Immature natural killer cell (primary cell): ENCODE measurements at places on chromosomes 1 and 21.

DNA sequence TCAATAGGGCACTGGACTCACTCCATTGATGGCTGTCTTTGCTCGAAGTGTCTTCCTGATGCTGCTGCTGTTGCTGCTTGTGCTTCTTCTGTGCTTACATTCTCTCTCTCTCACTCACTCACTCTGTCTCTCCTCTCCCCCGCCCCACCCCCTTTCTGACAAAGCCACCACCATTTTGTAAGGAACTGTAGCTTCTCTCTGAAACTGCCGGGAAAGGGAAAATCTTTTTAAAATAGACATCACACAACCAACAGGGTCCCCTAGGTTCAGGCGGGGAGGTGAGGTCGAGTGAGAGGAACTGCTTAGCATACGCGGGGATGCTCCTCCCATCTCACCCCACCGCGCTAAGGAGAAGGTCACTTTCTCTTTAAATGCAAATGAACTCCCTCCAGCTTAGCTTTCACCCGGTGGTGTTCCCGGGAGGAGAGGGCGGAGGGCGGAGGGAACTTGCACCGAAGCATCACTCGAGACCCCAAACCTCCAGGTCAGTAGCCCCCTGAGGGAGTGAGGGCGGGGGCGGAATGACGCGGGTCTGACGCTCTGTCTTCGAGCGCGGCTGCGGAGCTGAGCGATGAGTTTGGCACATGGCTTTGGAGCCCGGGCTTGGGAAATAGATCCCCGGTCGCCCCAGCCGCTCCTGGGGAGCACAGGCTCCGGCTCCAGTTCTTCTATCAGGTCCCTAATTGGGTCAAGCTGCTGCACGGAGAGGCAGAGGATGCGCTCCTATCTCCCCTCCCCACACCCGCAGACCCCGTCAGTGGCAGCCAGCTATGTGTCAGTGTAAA lies at the start of gene CCDC28B:
Gene CCDC28B, plus strand, starts transcription at position 370 of the 785 bp plus-strand sequence. CDS start 1,341 bp downstream, outside the sequence.
- peak within 1 kb of the TSS; percentile 99 for H3K27ac ChIP-seq
- peaks cover 2% of the 10 kb centered on the region for H3K27me3 ChIP-seq
- peak within 1 kb of the TSS; percentile 98 for H3K4me3 ChIP-seq
- H3K36me3 ChIP-seq = no peaks in the 10 kb centered on the region

DNA sequence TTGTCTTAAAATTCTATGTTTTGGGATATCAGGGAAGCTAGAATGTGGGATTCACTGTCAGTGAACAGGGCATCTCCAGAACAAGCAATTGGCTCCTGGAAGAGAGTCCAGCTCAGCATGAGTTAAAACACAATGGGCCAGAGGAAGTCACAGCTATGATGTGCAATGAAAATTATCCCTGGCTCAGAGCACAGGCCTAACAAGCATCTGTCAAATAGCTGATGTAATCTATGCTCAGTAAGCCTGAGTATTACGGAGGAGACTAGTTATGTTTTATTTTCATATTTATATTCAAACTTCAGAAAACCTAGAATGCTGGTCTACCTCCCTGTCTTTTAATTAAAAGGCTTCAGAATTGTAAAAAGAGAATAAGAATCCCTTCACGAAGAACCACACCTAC lies 41.6 kb downstream of the PARP1 start:
- no peaks in the 10 kb centered on the region for H3K27me3 ChIP-seq
- H3K4me1 ChIP-seq = no peaks in the 10 kb centered on the region
- no peak for DNase-seq
- H3K4me3 ChIP-seq = no peak overlapping the region
- H3K36me3 ChIP-seq = peaks cover 16% of the 10 kb centered on the region

DNA sequence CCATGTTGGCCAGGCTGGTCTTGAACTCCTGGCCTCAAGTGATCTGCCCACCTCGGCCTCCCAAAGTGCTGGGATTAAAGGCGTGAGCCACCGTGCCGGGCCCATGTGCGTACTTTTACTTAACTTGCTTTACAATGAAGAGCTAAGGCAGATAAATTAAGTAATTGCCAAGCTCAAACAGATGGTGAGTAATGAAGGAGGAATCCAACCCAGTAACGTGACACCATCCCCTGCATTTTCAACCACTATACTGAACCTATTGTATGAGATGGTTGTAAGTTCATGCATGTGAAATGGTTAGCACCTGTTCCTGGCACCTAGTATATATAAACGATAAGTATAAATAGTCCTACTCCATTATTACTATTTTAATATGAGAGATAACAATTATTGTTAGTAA lies 588.0 kb upstream of the BEND5 start:
- no peak overlapping the region for H3K4me3 ChIP-seq
- no peaks in the 10 kb centered on the region for H3K36me3 ChIP-seq
- no peak for DNase-seq
- H3K27ac ChIP-seq = no peak overlapping the region
- no peaks in the 10 kb centered on the region for H3K4me1 ChIP-seq

- peaks cover 27% of the 10 kb centered on the region for H3K4me1 ChIP-seq
- H3K36me3 ChIP-seq = no peaks in the 10 kb centered on the region
- H3K27me3 ChIP-seq = peaks cover 22% of the 10 kb centered on the region
- no peak overlapping the region for H3K4me3 ChIP-seq
- no peak for DNase-seq
- H3K27ac ChIP-seq = no peak overlapping the region
Measured at GRCh38 chr1:32920833-32921232, 19.6 kb upstream of the TMEM54 start.

GRCh38 chr1:165409657-165410358 lies 35.1 kb downstream of the RXRG start:
- no peaks in the 10 kb centered on the region for H3K27me3 ChIP-seq
- no peak overlapping the region for H3K4me3 ChIP-seq
- no peak overlapping the region for H3K27ac ChIP-seq

- peaks cover 3% of the 10 kb centered on the region for H3K27me3 ChIP-seq
- H3K4me1 ChIP-seq = no peaks in the 10 kb centered on the region
- H3K27ac ChIP-seq = no peak overlapping the region
- peak; percentile 3 for DNase-seq
Measured at GRCh38 chr1:223531742-223532341, 133.7 kb downstream of the CAPN8 start.
